Left ventricle myocardium inferior (tissue), 1 donor: ENCODE measurements at places on chromosomes 4 and X.

DNA sequence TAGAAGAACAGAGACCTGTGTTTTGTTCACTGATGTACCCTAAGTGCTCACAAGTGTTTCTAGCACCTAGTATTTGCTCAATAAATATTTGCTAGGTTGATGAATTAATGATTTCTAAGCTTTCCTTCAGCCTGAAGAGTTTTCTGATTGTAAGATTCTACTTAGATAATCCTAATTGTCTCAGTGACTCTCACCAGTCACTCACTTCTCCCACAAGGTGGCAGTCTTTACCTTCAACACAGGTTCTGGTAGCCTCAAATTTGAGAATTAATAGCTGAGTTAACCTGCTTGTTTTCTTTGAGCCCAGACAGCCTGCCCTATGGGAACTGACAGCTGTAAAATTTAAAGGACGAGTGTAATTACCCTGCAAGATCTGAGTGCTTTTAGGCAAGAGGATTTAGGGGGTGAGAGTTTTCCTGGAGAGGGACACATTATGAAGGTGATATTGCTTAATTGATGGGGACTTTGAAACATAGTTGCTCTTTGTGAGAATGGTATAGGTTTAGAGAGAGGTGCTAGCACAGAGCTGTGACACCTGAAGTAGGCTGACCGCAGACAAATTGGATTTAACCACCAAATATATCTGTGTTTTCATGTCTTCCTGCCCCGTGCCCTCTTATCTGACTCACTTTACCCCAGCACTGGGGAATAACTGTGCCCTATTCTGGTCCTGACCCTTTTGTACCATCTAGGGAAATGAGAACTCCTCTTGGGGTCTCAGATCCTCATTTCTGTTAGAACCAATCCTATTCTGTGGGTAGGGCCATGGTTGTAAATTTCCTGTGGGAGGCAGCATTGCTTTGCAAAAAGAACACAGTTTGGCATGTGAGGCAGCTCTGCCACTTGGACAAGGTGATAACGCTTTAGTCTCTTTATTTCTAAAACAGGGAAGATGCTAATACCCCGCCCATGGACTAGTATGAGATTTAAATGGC lies 27.7 kb downstream of the CD38 start:
- H3K27ac ChIP-seq: no peak overlapping the region
- H3K27me3 ChIP-seq: no peaks in the 10 kb centered on the region

- H3K27ac ChIP-seq: peak within 1 kb of the TSS; percentile 93
- H3K4me3 ChIP-seq: peak within 1 kb of the TSS; percentile 83
- no peaks in the 10 kb centered on the region for H3K27me3 ChIP-seq
- no peaks in the 10 kb centered on the region for H3K36me3 ChIP-seq
Measured at GRCh38 chrX:115560978-115561604, at the start of gene PLS3. PLS3 (plus strand) TSS chrX:115561174; CDS start chrX:115610251, 49,077 bp downstream.

DNA sequence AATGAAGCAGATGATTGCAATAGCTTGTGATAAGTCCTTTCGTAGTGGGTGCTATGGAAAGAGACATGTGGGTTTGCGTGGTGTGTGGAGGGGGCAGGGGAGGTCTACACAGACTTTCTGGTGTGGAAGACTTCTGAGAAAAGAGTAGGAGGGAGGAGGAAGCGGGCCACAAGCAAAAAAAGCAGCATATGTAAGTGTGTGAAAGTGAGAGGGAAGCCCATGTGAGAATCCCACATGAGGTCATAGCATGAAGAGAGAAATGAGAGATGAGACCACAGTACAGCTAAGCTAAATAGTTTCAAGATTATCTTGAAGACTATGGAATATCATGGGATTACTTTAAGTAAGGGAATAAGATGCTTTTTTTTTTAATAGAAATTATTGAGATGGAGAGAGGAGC lies 2039.9 kb upstream of the TENM3 start:
- H3K27ac ChIP-seq: no peak overlapping the region
- DNase-seq: no peak
- no peaks in the 10 kb centered on the region for H3K27me3 ChIP-seq
- H3K4me3 ChIP-seq: no peak overlapping the region
- H3K36me3 ChIP-seq: no peaks in the 10 kb centered on the region

DNA sequence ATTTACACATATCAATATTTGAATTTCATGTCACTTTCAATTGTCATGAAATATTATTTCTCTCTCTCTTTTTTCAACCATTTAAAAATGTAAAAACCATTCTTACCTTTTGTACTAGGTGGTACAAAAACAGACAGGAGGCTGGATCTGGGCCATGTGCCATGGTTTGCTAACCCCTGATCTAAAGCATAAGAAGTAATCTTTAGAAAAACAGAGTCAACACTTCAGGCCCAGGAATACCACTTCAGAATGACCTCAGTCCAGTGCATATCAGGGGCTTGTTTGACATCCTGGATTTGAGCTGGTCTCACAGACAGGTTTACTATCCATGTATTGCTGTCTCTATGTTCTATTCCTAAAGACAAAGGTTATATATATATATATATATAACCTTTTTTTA lies 102.5 kb downstream of the DCHS2 start:
- no peak overlapping the region for H3K4me3 ChIP-seq
- no peaks in the 10 kb centered on the region for H3K4me1 ChIP-seq
- H3K27me3 ChIP-seq: peaks cover 7% of the 10 kb centered on the region
- H3K27ac ChIP-seq: no peak overlapping the region

DNA sequence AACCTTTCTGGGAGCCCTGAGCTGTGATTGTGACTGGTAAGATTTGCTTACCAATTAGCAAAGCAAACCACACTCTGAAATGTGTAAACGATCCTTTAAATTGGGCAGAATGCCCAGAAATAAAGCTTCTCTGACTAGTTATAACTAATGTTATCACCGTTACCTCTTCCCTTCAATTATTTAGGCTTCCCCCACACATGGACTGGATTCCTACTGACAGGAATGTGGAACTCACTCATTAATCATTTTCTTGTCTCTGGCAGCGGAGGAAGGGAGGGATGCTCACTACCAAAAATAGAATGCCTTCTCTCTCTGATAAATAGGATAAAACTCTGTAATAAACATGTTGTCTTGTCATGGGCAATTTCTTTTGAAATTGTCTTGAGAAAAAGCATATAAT lies 25.3 kb upstream of the NWD2 start:
- H3K27me3 ChIP-seq: no peaks in the 10 kb centered on the region
- DNase-seq: no peak
- H3K4me3 ChIP-seq: no peak overlapping the region
- no peaks in the 10 kb centered on the region for H3K36me3 ChIP-seq
- no peaks in the 10 kb centered on the region for H3K4me1 ChIP-seq

GRCh38 chr4:79917246-79917645 lies 155.8 kb downstream of the ANTXR2 start:
- H3K36me3 ChIP-seq: no peaks in the 10 kb centered on the region
- no peak overlapping the region for H3K27ac ChIP-seq
- no peaks in the 10 kb centered on the region for H3K27me3 ChIP-seq

DNA sequence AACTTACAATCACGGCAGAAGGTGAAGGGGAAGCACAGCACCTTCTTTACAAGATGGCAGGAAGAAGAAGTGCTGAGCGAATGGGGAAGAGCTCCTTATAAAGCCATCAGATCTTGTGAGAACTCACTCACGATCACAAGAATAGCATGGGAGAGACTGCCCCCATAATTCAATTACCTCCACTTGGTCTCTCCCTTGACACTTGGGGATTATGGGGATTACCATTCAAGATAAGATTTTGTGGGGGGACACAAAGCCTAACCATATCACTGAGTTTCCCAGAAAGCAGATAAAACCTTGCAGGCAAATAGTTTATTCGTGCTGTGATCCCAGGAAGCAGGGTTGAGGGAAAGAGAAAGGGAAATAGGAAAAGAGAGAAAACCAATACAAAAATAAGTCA lies 69.0 kb upstream of the GYPA start:
- no peak for DNase-seq
- H3K4me3 ChIP-seq: no peak overlapping the region
- H3K36me3 ChIP-seq: no peaks in the 10 kb centered on the region
- no peaks in the 10 kb centered on the region for H3K4me1 ChIP-seq
- H3K27ac ChIP-seq: no peak overlapping the region
- H3K27me3 ChIP-seq: no peaks in the 10 kb centered on the region

- H3K36me3 ChIP-seq: no peaks in the 10 kb centered on the region
- no peaks in the 10 kb centered on the region for H3K4me1 ChIP-seq
- no peak overlapping the region for H3K27ac ChIP-seq
- no peaks in the 10 kb centered on the region for H3K27me3 ChIP-seq
- H3K4me3 ChIP-seq: no peak overlapping the region
Measured at GRCh38 chr4:21517126-21517859, 431.3 kb downstream of the KCNIP4 start.

DNA sequence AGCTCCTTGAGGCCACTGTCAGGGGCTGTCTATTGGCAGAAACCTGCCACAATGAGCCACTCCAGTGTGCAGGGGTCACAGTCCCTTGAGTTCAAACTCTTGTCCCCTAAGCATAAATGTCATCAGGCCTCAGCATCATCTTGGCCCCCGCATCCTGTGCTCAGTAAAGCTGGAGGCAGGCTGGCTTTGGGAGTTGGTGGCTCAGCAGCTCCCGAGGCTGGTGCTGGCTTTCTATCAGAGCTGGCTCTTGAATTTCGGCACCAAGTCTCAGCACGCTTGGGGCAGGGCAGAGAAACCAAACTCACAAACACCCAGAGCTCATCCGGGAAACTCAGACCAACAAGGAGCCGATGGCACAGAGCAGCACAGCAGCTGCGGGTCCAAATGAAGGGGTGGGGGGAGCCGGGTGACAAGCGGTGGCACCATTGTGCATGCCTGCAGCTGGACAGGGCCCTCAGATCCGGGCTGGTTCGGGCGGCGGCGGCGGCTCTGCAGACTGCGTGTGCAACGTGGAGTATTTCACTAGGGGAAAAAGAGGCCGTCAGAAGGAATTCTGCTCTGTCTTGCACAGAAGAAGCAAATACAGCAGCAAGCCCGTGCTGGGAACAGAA lies 75.5 kb downstream of the MTMR1 start:
- no peaks in the 10 kb centered on the region for H3K27me3 ChIP-seq
- no peaks in the 10 kb centered on the region for H3K36me3 ChIP-seq
- DNase-seq: no peak
- no peak overlapping the region for H3K4me3 ChIP-seq
- peaks cover 14% of the 10 kb centered on the region for H3K4me1 ChIP-seq
